ENCODE measurements at places on chromosomes 6 and 20. TPM values are rescaled to one million over a fixed set of nuclear protein-coding genes. Genes with fewer than 3 reads are reported as not detected.

- H3K4me1 ChIP-seq, result no peaks in the 10 kb centered on the region
- H3K4me3 ChIP-seq, result no peak overlapping the region
- peaks cover 62% of the 10 kb centered on the region for H3K27me3 ChIP-seq
Observed at GRCh38 chr6:137512757-137513605, 18.8 kb upstream of the OLIG3 start.

- peak; percentile 53 for DNase-seq
- H3K27me3 ChIP-seq, result no peaks in the 10 kb centered on the region
- H3K4me1 ChIP-seq, result peaks cover 3% of the 10 kb centered on the region
- H3K27ac ChIP-seq, result no peak overlapping the region
Observed at GRCh38 chr6:136607932-136608772, 57.9 kb upstream of the MAP7 start.

GRCh38 chr20:14644306-14645097 is 307.1 kb upstream of the FLRT3 start:
- no peak for DNase-seq
- H3K27me3 ChIP-seq, result no peaks in the 10 kb centered on the region
- H3K27ac ChIP-seq, result no peak overlapping the region
- H3K36me3 ChIP-seq, result no peaks in the 10 kb centered on the region
- H3K4me3 ChIP-seq, result no peak overlapping the region
- no peaks in the 10 kb centered on the region for H3K4me1 ChIP-seq

DNA sequence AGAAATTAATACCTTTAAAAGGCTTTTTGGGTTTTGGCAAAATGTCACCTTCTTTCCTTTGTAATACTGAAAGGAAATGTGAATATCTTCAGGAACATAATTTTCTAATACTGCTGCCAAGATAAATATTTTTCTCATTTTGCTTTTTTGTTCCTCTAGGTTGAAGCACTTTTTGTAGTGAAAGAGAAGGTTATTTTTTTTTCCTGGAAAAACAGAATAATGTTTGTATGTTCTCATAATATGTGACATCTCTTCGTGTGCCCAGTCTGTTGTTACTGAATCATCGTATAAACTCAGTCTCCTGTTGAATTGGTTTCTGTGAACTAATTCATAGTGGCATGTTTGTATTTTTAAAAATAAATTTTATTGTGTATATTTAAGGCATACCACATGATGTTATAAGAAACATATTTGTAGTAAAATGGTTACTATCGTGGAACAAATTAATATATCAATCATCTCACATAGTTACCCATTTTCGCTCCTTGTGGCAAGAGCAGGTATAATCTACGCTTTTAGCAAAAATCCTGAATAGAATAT is 74.4 kb downstream of the SH3BGRL2 start:
- no peaks in the 10 kb centered on the region for H3K4me1 ChIP-seq
- no peaks in the 10 kb centered on the region for H3K36me3 ChIP-seq
- H3K4me3 ChIP-seq, result no peak overlapping the region
- no peaks in the 10 kb centered on the region for H3K27me3 ChIP-seq
- no peak for DNase-seq
- H3K27ac ChIP-seq, result no peak overlapping the region

DNA sequence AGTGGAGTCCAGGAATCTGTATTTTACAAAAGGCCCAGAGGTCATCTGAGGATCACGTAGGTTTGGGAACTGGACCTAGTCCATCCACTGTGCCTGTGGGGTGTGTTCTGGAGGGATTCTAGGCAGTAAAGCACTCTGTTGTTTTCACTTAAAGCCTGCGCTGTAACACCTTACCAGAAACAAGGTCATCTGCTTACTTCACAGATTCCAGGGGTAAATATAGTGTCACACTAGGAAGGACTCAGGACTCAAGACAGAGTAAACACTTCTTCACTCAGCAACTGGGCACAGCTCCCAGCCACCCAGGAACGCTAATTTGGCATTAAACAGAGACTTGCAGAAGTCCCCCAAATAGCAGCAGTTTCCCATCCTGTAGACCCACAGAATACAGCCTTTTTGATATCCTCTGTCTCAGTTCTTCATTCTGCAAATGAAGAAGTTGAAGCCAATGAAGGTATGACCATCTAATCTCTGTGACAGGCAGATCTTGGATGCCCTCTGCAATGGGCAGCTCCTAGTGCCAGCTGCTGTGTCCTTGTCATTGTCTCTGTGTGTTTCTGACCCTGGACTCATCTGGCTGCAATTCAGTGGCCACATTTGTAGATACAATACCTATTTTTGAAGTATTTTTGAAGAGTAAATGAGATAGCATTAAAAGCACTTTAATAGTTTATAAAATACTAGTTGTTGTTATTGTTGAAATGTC is 129.1 kb downstream of the SLC24A3 start:
- peaks cover 11% of the 10 kb centered on the region for H3K27me3 ChIP-seq
- H3K4me3 ChIP-seq, result no peak overlapping the region
- DNase-seq, result no peak

GRCh38 chr6:7224731-7225130 is 88.3 kb downstream of the SSR1 start:
- peaks cover 91% of the 10 kb centered on the region for H3K36me3 ChIP-seq
- no peak for DNase-seq
- H3K4me3 ChIP-seq, result no peak overlapping the region
- H3K4me1 ChIP-seq, result peaks cover 6% of the 10 kb centered on the region

GRCh38 chr6:161435748-161436070 is 161.8 kb upstream of the AGPAT4 start:
- no peaks in the 10 kb centered on the region for H3K36me3 ChIP-seq
- H3K27ac ChIP-seq, result no peak overlapping the region
- no peak overlapping the region for H3K4me3 ChIP-seq

- H3K4me1 ChIP-seq, result peaks cover 29% of the 10 kb centered on the region
- peaks cover 49% of the 10 kb centered on the region for H3K36me3 ChIP-seq
- no peaks in the 10 kb centered on the region for H3K27me3 ChIP-seq
- no peak for DNase-seq
- H3K27ac ChIP-seq, result peak overlapping the region; percentile 88
Observed at GRCh38 chr6:90008908-90009501, 114.7 kb downstream of the GJA10 start.

GRCh38 chr6:15171026-15171425 is 74.8 kb upstream of the JARID2 start:
- H3K27ac ChIP-seq, result no peak overlapping the region
- no peak for DNase-seq
- H3K4me3 ChIP-seq, result no peak overlapping the region
- no peaks in the 10 kb centered on the region for H3K36me3 ChIP-seq
- H3K27me3 ChIP-seq, result peaks cover 7% of the 10 kb centered on the region

DNA sequence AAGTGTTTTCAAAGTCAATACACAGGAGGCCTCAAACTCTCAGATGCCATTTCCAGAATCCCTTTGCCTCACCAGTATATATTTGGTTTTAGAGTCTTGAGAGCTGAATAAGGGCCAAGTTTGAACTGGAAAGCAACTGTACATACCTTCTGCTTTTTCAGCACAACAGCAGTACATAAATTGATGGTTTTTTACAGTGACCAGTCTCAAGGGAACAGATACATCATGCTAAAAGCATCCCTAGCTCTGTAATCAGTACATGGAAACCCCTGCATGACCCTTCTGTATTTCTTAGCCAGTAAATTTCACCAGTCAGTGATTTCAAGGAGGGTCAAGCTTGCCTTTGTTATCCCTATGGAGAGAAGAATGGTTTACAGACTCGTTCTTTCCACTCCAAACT is 40.6 kb upstream of the ECHDC1 start:
- DNase-seq, result no peak
- H3K4me3 ChIP-seq, result no peak overlapping the region
- no peaks in the 10 kb centered on the region for H3K27me3 ChIP-seq
- H3K36me3 ChIP-seq, result no peaks in the 10 kb centered on the region
- H3K27ac ChIP-seq, result no peak overlapping the region
- no peaks in the 10 kb centered on the region for H3K4me1 ChIP-seq

KIFC1 gene
- total RNA-seq, result 1.9 TPM

HLA-DPB1 gene
- total RNA-seq, result 853 TPM

KHDC1L gene
- not detected for total RNA-seq

TNFRSF6B gene
- total RNA-seq, result not detected
